Epithelial cell of proximal tubule (primary cell): ENCODE measurements at places on chromosomes 5 and 9. TPM values are rescaled to one million over a fixed set of nuclear protein-coding genes. Genes with fewer than 3 reads are reported as not detected.

Gene PLPP7
- total RNA-seq = 0.65 and 2.2 TPM in 2 replicates

Gene SPINK6
- not detected in 2 replicates for total RNA-seq

Gene OCLN
- total RNA-seq = 21.6 and 29.8 TPM in 2 replicates

Gene EIF4EBP3
- 2.8 and 5.2 TPM in 2 replicates for total RNA-seq

Gene ZNF658
- total RNA-seq = 1.2 and 2.0 TPM in 2 replicates

Gene HMGCS1
- total RNA-seq = 34.4 and 98.4 TPM in 2 replicates

Gene PCDHGB3
- 0.14 and 1.1 TPM in 2 replicates for total RNA-seq

Gene SLC4A9
- total RNA-seq = not detected in 2 replicates

Gene CMYA5
- 0.35 and 2.8 TPM in 2 replicates for total RNA-seq
